Germinal center (tissue), 1 donor: ENCODE measurements at places on chromosomes 7 and 10.

GRCh38 chr7:134453518-134453917 is 5.4 kb downstream of the AKR1B1 start:
- DNase-seq = no peak

DNA sequence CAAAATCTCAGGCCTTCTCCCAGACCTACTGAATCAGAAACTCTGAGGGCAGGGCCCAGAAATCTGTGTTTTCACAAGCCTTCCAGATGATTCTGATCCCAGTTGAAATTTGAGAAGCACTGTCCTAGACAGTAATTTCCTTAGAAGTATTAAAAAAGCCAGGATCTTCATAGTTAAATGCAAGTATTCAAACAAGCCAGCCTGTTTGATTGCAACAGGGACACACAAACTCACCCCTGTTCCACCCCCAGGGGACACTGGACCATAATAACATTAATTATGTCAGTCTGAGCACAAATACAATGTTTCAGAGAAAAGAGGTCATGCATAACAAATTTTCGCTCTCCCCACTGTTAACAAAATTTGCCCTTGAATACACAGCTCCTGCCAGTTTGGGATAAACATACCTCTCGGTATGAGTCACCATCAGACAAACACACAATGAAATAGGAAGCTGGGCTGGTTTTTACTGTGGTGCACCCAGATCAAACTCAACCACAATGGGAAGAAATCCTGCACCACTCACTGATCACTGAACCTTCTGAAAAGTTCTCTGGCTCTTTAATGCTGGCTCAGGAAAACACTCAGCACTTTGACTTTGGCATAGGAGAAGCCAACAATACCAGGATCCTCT is 34.3 kb downstream of the ABLIM1 start:
- DNase-seq = no peak

DNA sequence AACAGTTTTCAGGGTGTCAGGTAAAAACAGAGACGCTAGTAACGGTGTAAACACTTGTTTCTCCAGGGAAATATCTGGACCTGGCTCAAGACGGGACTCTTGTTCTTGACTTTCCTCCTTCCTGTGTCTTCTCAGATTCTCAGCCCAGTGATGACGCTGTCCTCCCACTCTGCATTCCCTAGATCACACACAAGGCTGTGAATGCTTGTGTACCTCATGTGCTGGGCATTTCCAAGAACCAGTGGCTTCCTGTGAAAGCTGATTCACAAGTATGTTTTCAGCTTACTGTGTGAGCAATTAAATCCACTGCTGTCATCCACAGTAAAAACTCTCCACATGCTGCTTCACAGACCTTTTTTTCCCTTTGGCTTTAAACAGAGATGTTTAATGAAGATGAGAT is 193.8 kb upstream of the DPP6 start:
- DNase-seq = no peak

DNA sequence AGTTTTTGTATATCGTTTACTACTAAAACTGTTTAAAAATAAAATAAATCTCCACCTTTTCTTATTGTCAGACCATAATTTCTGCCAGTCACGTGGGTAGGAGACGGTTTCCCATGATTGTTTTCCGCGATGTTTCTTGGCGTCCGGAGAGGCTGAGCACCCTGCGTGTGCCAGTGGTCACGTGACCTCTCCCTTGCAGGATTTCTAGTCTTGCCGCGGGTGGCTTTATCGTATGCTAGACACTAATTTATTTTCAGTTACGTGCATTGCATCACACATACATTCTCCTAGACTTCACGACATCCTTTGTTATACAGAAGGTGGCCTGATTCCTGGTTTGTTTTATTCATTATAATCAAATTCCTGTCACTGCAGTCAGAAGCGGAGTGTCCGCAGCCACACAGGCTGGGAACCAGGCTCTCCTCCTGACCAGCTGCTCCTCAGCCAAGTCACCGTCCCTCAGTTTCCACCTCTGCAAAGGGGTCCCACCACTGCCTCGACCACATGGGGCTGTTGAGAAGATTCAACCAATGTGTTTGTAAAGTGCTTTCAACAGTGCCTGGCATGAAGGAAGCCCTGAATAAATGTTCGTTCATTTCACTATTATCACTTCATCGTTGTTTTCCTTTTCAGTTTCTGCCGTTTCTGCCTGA is 203.2 kb upstream of the PPP2R2D start:
- DNase-seq = no peak

GRCh38 chr7:50627824-50628361 is 62.7 kb upstream of the DDC start:
- DNase-seq = no peak

DNA sequence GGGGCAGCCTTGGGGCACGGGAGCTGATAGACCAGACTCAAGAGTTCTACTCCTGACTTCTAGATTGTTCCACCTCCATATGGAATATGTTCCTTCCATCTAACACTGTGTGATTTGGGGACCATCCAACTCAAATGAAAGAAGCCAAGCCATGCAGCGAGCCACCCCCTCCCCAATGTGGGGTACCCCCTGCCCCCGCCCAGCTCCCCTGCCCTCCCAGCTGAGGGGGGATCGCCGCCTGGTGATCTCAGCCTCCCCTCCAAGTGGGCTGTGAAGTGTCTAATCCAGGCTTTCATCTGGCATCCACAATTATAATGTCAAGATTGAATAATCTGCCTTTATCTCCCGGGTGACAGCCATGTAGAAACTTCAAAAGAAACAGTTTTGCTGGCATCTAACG is 246.1 kb downstream of the RPS24 start:
- no peak for DNase-seq

DNA sequence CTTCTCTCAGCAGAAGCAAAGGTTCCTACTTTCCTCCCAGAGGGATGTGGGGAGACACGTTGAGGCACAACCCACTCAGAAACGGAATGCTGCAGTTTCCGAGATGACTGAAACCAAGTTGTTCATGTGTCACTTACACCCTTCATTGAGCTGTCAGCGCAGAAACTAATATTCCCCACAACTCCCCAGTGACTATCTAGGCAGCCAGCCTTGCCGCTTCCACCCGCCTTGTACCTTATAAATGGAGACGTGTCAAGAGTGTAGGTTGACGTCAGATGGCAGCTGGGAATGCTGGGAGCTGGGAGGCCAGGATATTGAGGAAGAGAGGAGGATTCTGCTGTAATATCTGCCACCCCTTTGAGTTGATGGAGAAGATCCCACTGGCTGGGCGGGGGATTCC is 15.1 kb downstream of the GPR26 start:
- DNase-seq = no peak

DNA sequence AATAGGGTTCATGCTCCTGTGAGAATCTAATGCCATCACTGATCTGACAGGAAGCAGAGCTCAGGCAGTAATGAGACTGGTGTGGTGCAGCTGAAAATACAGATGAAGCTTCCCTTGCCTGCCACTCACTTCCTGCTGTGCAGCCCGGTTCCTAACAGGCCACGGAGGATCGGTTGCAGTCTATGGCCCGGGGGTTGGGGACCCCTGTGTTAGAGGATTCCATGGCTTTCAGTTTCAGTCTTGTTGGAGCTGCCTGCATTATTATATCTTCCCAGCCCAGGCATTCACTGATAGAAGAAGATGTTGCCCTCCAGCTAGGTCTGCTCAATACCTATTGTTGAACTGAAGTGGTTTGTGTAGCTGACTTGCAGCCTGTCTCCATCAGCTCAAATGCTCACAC is 1298.8 kb downstream of the TYW1 start:
- DNase-seq = no peak

- DNase-seq = no peak
Measured at GRCh38 chr10:93995598-93996271, 2.0 kb downstream of the PLCE1 start.

GRCh38 chr10:52770904-52771303 is 1.7 kb downstream of the MBL2 start:
- no peak for DNase-seq

DNA sequence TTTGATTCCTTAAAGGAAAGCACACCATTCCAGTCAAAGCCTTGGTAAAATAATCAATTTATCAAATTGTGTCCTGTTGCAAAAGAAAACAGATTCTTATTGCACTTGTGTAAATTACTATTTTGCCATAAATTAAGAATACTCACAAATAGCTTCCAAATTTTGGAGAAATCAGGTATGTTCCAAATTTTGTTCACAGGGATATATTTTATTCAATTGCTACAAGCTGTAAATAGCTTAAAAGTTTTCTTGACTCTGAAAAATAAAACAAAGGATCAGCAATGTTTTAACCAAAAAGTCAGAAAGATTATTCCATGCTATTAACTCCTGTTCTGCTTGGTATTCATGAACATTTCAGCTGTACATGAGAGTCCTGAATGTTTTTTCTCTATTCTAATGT is 47.4 kb upstream of the CHST3 start:
- DNase-seq = no peak

DNA sequence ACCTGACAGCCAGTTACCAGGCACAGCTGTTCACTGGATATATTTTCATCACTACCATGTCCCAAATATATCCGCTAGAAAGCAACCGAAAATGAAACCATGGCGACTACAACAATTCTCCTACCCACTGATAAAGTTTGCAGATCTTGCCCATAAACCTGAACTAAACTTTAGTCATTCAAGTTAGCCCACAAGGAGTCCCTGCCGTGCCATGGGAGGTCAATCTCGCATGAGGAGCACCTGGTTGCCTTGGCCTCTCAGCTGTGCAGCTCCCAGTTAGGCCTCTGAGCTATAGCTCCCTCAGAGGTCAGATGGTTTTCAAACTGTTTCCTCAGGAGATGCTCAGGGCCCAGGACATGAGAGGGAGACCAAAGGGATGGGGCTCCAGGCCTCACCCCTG is 211.1 kb upstream of the RNF32 start:
- DNase-seq = no peak

- no peak for DNase-seq
Measured at GRCh38 chr10:94035982-94036765, 42.4 kb downstream of the PLCE1 start.

DNA sequence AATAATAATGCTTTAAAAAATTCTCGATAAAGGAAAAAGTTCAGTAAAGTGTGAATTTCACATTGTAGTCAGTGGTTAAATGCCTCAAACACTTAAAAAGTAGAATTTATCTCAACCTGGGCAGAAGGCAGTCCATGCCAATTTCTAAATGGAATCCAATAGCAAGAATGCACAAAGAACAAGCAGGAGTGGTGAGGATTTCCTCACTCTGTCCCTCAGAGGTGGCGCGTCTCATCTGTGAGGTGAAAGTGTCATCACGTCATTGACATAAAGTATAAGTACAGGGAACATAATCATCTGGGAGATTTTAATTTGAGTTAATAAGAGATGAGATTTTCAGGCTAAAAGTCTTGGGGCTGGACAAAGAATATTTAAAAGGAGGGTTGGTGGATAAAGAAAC is 10.0 kb upstream of the PRKCQ start:
- no peak for DNase-seq

DNA sequence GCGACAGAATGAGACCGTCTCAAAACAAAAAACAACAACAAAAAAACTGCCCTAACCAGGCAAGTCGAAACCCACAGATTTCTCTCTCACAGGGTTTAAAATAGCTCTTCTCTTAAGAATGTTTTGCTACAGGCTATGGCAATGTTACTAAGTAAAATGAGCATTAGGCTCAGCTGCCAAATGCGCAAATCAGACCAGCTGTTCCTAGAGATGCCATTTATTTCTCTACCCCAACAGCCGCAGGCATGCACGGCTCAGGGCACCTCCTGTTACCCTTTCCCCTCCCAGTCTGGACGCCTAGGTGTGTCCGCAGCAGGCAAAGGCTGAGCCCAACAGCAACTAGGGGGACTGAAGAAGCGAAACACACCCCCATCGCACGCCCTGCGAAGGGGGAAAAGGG is 168.3 kb upstream of the MBL2 start:
- DNase-seq = no peak

- no peak for DNase-seq
Measured at GRCh38 chr10:104452977-104453376, 99.3 kb downstream of the CFAP58 start.

DNA sequence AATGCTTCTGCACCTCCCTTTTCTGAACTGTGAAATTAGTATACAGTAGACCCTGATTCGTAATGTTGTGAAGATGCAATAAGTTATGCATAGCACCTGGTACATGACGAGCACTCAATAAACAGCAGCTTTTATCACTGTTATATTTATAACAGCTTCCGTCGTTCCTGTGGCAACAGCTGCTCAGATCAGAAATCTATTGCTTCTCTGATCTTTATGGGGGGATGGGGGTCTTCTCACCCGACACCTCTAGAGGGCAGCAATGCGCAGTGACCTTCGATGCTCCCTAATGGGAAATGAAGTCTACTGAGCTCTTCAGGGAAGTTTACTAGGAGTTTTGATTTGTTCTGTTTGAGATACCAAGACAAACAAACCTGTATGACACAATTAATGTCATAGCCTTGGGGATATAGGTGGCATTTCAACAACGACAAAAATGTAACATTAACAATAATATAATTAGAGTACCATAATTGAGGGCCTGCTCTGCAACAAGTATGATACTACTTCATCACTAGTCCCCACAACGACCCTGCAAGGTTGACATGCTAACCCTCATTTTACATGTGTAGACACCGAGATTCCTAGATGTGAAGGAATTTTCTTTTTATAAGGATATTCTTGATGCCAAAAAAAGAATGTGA is 289.6 kb downstream of the SFMBT2 start:
- peak; percentile 79 for DNase-seq

GRCh38 chr10:125257521-125258108 is 97.3 kb upstream of the CTBP2 start:
- no peak for DNase-seq

GRCh38 chr10:17001961-17002749 is 127.5 kb downstream of the CUBN start:
- no peak for DNase-seq

- no peak for DNase-seq
Measured at GRCh38 chr10:13564576-13564975, 22.2 kb upstream of the PRPF18 start.

DNA sequence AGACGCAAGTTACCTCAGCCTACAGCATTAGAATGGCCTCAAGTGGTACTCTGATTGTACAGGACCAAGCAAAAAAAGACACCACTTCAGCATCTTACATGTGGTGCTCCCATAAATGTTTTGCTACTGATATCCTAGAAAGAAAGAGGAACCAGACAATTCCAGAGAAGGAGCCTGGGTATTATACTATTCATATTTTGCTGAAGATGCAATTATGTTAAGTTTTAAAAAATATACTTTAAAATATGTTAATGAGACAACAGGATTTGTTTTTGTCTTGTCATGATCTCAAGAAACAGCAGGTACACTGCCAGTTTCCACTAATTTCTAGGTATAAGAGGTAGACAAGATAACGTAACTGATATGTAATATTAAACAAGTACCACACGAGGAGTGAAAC is 92.6 kb downstream of the JMJD1C start:
- no peak for DNase-seq
